ENCODE measurements at places on chromosomes 1 and 21. TPM values are rescaled to one million over a fixed set of nuclear protein-coding genes. Genes with fewer than 3 reads are reported as not detected.

DNA sequence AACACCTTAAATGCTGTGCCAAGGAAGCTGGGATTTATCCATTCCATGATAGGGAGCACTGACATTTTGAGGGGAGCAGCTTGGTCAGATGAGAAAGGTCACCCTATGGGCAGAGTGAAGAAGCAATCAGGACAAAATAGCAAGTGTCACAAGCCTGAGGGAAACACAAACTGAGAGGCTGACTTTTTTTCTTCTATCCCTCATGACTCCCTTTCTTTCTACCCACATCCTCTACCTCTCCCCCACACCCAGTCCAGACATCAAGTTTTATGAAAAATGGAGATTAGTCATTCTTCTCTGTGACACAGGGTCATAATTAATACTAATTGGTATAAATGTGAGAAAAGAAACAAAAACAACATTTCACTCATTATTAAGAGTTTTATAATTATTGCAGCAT lies 103.1 kb downstream of the SLC25A24 start:
- H3K4me1 ChIP-seq, result no peaks in the 10 kb centered on the region
- peaks cover 23% of the 10 kb centered on the region for H3K27me3 ChIP-seq
- no peaks in the 10 kb centered on the region for H3K36me3 ChIP-seq
- no peak overlapping the region for H3K4me3 ChIP-seq
- no peak for DNase-seq

Gene OR2T12
- total RNA-seq, result not detected

Gene ARHGEF10L
- 27.3 TPM for total RNA-seq

Gene C1orf94
- not detected for total RNA-seq

Gene CDA
- not detected for total RNA-seq

DNA sequence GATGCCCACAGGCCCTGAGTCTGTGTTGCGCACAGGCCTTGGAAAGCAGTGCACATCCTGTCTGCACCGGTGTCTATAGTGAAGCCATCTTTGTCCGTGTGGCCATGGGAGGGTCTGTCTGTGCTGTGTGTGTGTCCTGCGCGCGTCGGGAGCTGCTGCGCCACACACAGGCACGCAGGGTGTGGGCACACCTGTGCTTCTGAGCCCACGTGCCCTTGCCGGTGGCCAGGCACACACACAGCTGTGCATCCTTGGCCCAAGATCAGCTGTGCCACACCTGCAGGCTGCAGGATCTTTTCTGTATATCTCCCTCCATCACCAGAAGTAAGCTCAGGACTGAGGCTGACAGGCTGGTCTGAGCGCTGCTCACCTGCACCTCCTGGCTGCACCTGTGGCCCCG lies 3.2 kb upstream of the SAMD11 start:
- no peaks in the 10 kb centered on the region for H3K36me3 ChIP-seq
- H3K27me3 ChIP-seq, result peaks cover 20% of the 10 kb centered on the region
- peaks cover 18% of the 10 kb centered on the region for H3K4me1 ChIP-seq
- no peak overlapping the region for H3K4me3 ChIP-seq
- no peak for DNase-seq
- H3K27ac ChIP-seq, result no peak overlapping the region

Data from chondrocyte (in vitro differentiated cells).